Stimulated activated CD4-positive, alpha-beta T cell treated with anti-CD3 and anti-CD28 coated beads, TNF-alpha, amount 100 ng/mL, for 24 hours (primary cell): ENCODE measurements at places on chromosomes 3 and 15.

GRCh38 chr3:38404286-38404685 is 49.4 kb upstream of the ACVR2B start:
- no peak for DNase-seq

DNA sequence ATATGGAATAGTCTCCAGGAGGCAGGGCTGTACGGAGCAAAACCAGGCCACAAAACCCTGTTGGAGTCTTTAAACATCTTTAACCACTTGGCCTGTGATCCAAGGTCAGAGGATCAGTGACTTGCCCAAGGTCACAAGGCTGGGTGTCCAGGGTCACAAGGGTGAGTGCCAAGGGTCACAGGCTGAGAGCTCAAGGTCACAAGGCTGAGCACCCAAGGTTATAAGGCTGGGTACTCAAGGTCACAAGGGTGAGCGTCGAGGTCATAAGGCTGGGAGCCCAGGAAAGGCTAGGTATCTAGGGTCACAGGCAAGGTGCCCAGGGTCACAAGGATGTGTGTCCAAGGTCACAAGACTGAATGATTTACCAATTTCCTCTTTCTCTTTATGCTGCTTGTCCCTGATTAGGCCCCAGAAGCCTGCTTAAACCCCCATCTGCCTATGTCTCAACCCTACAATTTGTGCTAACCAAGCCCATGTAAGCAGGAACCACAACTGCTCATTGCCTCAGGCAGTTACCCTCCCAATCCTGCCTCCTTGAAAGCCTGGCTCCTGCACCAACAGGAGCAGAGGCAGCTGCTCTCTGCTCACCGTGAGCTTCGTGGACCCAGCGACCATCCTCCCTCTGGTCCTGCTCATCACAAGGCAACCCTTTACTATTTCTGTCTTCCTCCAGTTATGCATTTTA is 51.5 kb downstream of the MGLL start:
- no peak for DNase-seq

DNA sequence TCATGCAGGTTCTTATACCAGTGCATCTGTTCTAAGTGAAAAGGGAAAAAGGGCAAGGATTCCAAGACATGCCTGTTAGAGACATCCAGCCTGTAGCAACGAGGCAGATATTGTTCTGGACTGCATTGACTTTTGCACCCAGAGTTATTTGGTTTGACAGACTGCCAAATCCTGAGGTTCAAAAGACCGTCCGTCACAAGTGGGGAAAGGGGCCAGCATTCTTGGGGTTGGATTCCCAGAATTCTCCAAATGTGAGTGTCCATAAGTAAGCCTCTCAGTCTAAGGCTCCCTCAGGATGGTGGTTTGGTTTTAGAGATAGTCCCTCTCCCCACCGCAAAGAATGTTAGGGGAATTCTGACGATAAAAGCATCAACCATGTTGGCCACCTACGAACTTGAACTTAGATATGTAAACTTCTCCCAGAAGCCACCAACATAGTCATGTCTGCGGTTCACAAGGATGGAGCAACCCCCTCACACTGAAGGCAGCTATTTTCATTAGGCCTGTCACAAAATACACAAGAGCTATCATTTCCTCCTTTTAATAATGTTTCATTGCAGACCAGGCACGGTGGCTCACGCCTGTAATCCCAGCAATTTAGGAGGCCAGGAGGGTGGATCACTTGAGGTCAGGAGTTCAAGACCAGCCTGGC is 13.6 kb upstream of the LACTB start:
- DNase-seq, result no peak

GRCh38 chr3:52269776-52270175 is 8.7 kb downstream of the WDR82 start:
- DNase-seq, result no peak

DNA sequence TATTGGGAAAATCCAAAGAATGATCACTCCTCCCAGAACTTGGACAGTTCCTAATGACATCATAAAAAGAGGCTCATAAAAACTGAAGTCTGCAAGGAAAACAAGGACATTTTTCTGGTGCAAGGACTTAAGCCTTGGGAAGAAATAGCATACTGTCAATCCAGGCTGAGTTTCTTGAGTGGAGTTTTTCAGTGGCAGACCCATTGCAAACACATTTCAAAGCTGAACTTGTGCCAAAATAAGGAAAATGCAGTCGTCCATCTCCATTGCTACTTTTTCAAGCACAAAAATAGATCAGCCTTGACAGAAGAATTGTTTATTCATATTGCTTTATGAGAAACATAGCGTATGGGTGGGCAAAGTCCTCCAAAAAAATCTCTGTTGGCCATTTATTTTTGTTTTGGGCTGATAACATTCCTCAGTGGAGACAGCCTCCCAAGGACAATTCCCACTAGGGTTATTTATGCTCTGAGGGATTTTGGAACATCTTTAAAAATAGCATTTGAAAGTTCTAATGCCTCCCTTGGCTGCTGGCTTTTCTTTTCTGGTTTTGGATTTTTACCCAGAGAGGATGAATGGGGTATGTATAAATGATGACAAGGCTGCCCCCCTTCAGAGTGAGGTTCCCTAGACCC is 220.0 kb downstream of the CADPS start:
- no peak for DNase-seq

DNA sequence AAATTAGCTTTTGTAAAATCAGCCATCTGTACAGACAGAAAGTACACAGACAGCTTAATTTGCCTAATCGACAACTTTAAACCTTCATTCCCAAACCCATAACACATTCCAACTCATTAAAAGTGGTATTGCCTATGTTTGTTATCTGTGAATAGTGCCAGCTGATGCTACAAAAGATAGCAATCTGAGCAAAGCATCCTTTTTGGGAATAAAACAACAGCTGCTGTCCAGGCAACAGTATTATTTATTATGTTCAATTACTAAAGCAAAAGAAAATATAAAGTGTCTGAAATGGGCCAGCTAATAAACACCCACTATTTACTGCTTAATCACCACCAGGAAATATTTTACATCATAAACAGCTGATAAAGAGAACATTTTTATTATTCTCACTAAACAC is 134.8 kb upstream of the ABI3BP start:
- DNase-seq, result no peak

GRCh38 chr15:93124126-93124525 is 35.1 kb upstream of the RGMA start:
- DNase-seq, result no peak

- DNase-seq, result no peak
Observed at GRCh38 chr15:52440414-52440813, 88.3 kb downstream of the MYO5A start.

DNA sequence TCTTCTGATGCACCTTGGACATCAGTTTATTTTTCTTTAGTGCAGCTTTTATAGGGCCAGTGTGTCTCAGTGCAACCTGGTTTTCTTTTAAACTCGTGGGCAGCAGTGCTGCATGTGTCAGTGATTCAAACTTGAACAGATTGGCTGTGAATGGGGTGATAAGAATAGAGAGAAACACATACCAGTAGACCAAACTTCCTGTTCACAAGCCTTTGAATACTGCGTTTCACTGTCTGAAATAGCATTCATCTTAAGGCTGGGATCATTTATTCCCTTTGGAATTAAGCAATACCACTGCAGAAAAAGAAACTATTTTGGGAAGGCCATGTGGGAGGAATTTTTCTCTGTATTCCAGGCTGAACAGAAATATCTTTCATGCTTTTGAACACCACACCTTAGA is 51.7 kb downstream of the PHLDB2 start:
- no peak for DNase-seq

GRCh38 chr3:32886296-32886695 is 65.1 kb upstream of the CCR4 start:
- no peak for DNase-seq

DNA sequence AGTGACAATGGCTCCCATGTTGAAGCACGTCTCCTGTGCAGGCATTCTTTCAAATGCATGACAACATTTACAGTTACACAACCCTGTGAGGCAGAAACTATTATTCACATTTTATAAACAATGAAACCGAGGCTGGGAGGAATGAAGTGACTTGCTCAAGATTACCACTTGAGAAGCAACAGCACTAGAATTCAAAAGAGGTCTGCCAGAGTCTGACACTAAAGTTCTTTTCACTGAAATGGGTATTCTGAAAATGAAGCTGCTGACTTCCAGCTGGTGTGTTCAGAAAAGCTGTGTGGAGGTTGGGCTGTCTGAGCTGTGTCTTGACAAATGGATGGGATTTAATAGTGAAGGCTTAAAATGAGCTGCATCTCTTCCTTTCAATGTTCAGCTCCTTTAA is 104.4 kb downstream of the THSD4 start:
- DNase-seq, result no peak

- DNase-seq, result no peak
Observed at GRCh38 chr3:144586382-144586781, 614.8 kb downstream of the DIPK2A start.

- DNase-seq, result no peak
Observed at GRCh38 chr3:125050488-125051090, 5.2 kb downstream of the HEG1 start.

DNA sequence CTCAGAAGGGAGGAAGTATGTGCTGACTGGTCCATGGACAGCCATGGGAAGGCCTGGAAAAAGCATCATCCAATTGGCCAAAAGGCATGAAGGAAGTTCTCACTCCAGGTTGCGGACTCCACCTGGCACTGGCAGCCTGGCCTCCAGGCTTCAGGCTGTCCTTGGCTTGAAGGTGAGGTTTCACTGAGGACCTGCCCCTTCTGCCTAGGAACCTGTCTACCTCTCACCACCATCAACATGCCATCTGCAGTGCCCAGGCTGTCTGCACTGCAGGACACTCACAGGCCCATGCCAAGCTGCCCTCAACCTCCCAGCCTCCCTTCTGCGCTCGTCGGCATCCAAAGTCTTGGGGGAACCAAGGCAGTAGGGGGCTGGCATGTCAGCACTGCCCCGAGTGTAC is 51.1 kb downstream of the CEP70 start:
- no peak for DNase-seq

GRCh38 chr15:33985287-33985686 is 17.0 kb downstream of the CHRM5 start:
- no peak for DNase-seq

GRCh38 chr15:32099097-32099785 is 68.9 kb downstream of the CHRNA7 start:
- DNase-seq, result no peak

GRCh38 chr3:5861151-5861550 is 673.6 kb downstream of the EDEM1 start:
- no peak for DNase-seq
